Effector CD4-positive, alpha-beta T cell (primary cell): ENCODE measurements at places on chromosomes 7 and 10.

DNA sequence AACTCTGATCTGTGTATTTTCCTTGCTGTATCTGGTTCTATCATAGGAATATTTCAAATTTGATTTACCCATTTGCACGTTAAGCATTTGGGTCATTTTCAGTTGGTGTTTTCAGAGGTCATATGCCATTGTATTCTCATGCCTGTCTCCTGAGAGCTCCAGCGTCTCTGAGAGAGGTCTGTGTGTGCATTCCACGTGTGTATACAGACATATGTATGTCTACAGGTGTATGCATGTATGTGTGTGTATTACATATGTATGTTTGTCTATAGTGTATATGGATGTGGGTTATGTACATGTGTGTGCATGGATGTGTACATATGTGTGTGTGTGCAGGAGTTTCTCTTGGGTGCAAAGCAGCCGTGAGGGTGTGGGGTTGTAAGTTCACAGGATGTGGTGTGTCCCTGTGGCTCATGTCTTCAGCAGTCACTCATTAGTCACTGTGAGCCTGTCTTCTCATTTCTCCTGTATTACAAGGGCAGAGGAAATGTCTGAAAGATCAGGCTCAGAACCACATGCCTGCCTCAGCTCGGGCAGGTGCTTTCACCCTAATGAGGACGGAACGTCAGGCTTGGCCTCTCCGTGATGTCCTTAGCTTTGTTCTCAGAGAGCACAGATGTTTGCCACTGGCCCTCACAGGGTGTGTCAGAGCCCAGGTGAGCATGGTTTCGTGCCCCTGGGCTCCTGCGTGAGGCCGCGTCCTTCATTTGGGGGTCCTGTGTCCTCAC is 101.6 kb downstream of the NKX6-2 start:
- no peak for DNase-seq

DNA sequence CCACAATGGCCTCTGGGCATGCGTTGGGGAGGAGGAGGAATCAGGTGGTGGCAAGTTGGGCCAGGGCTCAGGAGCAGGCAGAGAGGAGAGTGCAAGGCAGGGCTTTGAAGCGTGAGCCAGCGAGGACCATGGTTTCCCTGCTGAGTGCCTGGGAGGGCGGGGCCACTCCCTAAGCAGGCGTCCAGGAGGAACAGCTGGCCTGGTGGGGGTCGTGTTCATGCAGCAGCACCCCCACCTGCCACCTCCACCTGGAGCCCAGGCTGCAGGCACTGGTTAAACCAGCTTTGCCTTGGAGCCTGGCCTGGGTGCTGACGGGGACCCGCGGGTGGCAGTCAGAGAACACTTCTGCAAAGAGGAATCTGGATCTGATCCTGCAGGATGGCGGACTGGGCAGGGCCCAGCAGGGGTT is 24.2 kb upstream of the AQP1 start:
- DNase-seq: no peak

- DNase-seq: no peak
These were observed 263.3 kb downstream of the GLRX3 start for GRCh38 chr10:130399425-130399950.

- DNase-seq: no peak
These were observed 10.3 kb downstream of the SEC31B start for GRCh38 chr10:100509241-100509840.

GRCh38 chr7:142563470-142563869 is 185.8 kb upstream of the PRSS1 start:
- no peak for DNase-seq

- no peak for DNase-seq
These were observed 47.0 kb upstream of the TMEM140 start for GRCh38 chr7:135100856-135101255.

DNA sequence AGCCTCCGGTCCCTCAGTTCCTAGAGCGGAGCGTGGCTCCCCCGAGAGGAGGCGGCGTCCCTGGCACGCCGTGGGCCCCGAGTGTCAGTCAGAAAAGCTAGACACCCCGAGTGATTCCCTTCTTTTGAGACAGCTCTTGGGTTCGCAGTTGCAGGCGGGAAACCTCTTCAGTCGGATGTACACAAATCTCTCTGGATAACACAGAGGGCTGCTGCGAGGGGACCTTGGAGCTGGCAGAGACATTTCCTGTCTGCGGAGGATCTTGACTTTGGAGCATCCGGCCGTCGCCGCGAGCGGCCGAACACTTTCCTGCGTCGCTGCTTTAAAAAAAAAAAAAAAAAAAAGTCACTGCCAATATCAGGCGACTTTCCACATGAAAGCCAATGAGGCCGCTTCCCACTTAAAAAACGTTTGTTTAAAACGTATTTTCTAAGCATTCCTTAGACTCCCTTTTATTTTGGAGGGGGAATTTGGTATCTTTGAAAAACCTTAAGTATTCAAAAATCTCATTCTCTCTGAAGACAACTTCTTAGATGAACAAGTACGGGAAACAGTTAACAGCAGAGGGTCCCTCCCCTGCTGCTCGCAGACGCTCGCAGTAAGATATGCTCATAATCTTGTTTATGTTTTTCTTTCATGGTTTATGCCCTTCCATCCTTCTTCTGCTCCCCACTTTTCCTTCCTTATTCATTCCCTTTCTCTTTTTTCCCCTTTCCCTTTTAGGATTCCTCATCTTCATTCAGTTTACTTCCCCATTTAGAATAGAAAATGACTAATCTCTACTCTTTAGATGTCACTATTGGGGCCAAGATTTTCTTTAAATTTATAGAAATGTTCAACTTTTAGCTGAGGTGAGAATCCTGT is 10.0 kb downstream of the HHEX start:
- no peak for DNase-seq

DNA sequence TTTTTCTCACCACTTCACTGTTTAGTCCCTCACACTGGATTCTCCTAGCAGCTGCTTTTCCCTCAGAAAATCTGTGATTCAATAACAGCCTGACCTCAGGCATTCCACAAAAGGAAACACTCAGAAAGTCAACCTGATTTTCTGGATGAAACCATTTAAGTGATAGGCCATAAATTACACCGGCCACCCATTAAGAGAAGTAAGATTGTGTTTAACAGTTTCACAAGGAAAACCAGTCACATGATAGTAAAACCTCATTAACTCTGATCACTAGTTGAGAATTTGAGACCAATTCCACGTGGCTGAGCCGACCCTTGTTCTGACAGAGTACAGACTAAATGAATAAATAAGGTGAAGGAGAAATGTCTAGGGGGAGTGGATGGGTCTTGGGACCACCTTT is 7.7 kb downstream of the GRM8 start:
- no peak for DNase-seq
